ENCODE measurements at places on chromosomes 16 and 17.

- peak; percentile 13 for DNase-seq
These were observed 6.3 kb upstream of the GGA2 start for GRCh38 chr16:23516366-23517137.

GRCh38 chr17:21020622-21021021 is 22.2 kb downstream of the USP22 start:
- DNase-seq = no peak

GRCh38 chr16:83742124-83742899 is 65.5 kb upstream of the HSBP1 start:
- DNase-seq = no peak

GRCh38 chr16:65012357-65012756 is 109.5 kb downstream of the CDH11 start:
- no peak for DNase-seq

DNA sequence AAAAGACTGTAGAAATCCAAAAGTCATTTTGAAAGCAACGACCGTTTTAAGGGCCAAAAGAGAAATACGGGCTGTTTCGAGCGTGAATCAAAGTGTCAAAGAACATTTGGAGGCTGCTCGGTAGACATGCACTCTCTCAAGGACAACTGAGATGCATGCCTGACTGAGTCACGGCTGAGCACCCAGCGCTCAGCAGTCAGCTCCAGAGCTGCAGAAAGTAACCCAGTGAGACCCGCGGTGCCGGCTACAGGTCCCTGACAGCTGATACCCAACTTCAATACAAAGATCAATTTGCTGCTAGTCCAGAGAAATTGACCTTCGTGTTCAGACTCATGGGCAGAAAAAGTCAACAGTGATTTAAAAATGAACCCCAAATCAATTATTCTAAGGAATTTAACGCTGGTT is 214.9 kb downstream of the STX8 start:
- DNase-seq = no peak

GRCh38 chr16:10745841-10746240 is 2.2 kb downstream of the NUBP1 start:
- no peak for DNase-seq

DNA sequence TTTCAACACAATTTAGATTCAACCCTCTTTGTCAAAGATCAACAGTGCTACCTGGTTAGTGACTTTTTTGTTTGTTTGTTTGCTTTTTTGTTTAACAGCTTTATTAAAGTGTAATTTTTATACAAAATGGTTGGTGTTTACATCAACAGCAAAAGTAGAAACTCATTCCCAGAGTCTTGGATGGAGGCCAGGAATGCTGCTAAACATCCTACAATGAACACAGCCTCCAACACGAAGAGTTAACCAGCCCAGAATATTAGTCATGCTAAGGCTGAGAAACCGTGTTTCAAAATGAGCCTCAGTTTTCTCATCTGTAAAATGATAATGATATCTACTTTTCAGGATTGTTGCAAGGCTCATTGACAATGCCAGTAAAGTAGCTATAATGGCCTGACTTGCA is 211.0 kb upstream of the MAF start:
- no peak for DNase-seq

DNA sequence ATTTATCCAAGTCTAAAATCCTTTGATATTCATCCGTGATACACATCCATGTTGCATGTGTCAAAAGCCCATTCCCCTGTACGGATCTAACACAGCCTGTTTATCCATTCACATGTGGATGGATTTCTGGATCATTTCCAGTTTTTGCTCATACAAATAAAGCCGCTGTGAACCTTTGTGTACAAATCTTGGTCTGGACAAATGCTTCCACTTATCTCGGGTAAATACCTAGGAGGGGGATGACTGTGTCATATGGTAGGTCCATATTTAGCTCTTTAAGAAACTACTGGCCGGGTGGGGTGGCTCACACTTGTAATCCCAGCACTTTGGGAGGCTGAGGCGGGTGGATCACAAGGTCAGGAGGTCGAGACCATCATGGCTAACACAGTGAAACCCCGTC is 6.3 kb upstream of the TBCD start:
- DNase-seq = peak; percentile 82

GRCh38 chr16:75288181-75288580 is 36.8 kb upstream of the BCAR1 start:
- no peak for DNase-seq

DNA sequence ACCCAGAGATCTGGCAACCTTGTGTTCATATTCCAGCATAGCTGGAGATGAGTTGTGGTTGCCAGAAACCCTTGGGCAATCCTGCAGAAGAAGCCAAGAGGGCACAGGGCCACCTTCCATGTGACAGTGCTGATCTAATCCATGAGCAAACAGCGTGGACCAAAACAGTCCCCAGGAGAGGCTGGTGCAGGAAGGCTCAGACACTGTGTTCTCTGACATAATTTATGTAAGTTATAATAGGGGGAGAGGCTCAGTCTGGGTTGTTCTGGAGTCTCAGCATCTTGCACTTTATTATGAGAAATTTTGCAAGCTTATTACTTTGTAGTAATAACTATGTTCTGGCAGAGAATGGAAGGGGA is 273.9 kb downstream of the HAPSTR1 start:
- peak; percentile 68 for DNase-seq

DNA sequence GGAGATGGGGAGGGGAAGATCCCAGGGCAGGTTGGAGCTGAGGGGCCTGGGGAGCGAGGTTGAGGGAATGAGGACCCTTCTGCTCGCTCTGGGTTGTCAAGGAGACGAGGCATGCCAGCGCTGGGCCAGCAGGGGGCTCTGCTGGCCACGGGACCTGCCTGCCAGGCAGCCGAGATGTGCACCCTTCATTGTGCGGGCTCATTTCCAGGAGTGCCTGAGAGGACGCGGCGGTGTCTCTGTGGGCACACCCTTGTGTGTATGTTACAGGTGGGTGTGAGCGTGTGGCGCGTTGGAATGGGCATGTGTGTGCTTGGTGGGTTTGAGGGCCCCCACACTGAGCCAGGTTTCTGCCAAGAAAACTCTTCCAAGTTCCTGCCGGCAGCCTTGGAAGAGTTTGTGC is 15.9 kb downstream of the ARHGAP23 start:
- DNase-seq = peak; percentile 86

- DNase-seq = no peak
These were observed 21.9 kb downstream of the GJD3 start for GRCh38 chr17:40342504-40343218.

DNA sequence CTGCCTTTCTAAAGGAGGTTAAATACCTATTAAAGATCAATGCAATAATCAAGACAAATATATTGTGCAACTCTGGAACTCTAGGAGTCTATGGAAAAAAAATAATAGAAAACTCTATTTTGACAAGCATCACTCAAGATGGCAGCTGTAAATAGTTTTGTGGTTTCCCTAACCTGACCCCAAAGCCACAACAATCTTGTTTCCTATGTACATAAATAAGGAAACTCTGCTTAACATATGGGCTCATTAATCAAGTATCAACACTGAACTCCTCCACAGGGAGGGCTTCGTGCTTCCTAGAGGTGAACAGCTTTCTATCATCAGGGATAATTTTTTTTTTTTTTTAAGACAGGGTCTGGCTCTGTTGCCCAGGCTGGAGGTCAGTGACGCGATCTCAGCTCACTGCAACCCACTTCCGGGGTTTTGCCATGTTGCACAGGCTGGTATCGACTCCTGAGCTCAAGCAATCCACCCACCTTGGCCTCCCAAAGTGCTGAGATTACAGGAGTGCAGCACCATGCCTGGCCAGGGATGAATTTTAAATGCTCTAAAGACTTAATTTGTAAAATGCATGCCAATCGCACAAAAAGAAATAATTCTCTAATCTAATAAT is 42.5 kb downstream of the ARHGAP17 start:
- DNase-seq = no peak

DNA sequence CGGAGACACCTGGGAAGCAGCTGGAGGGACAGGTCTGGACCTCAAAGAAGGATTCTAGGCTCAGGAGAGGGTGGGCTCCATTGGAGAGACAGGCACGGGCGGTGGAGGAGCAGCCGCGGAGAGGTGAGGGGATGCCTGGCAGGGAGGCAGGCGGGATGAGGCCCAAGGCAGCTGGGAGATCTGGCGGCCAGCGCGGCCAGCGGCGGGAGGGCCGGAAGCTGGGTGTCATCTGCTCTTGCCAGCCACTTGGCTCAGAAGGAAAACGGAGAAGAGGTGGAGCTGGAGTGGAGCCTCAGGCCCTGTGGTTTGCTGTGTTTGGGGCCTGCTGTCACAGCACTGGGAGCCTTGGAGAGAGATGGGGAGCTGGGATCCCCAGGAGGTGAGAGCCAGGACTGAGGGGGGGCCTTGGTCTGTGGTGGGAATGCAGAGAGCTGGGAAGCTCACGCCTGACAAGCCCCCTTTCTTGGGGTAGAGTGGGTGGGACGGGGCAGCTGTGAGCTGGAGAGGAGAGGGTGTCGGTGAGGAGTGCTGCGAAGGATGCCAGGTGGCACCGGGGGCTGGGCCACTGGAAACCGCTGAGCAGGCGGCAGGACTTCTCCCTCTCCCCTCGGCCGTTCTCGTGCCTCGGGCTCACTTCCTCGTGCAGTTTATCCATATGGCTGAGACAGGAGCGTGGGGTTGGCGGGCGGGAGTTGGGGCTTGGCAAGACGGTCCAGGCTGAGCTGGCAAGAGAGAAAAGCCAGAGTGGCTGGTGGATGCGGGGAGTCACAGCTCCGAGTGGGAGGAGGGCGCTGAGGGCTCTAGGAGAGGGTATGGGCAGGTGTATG is 8.0 kb downstream of the TBC1D24 start:
- DNase-seq = peak; percentile 31

- DNase-seq = no peak
These were observed 5.9 kb upstream of the COL1A1 start for GRCh38 chr17:50207315-50207714.

DNA sequence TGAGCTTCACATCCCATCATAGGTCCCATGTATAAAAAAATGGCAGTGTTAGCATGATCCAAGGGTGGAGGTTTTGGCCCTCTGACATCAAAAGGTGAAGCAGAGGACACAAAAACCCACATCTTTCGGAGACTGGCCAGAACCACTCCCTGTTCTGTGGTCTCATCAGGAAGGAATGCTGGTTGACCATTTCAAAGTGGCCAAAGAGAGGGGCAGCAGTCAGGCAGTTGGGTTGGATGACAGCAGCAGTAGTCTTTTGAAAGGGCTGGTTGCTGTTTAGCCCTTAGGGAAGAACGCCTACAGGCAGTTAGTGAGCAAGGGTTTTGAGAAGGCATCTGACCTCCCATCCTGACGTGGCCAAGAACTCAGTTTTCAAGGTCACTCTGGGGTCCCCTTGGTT is 40.5 kb downstream of the LCMT1 start:
- no peak for DNase-seq

DNA sequence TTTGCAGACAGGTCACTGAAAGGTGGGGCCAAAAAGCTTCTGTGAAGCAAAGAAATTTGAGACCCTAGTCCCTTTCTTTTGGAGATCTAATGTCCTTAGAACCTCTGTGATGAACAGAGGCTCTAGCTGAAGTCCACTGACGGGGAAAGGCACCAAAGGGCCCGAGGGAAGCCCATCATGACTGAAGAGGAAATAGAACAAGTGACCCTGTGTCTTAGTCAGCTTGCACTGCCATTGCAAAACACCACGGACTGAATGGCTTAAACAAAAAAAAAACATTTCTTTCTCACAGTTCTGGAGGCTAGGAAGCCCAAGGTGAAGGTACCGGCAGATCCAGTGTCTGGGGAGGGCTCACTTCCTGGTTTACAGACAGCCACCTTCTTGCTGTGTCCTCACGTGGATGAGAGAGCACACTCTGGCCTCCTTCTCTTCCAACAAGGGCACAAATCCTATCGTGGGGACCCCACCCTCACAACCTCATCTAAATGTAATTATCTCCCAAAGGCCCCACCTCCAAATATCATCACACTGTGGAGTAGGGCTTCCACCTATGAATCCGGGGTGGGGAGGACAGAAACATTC is 24.3 kb upstream of the ASGR2 start:
- no peak for DNase-seq

DNA sequence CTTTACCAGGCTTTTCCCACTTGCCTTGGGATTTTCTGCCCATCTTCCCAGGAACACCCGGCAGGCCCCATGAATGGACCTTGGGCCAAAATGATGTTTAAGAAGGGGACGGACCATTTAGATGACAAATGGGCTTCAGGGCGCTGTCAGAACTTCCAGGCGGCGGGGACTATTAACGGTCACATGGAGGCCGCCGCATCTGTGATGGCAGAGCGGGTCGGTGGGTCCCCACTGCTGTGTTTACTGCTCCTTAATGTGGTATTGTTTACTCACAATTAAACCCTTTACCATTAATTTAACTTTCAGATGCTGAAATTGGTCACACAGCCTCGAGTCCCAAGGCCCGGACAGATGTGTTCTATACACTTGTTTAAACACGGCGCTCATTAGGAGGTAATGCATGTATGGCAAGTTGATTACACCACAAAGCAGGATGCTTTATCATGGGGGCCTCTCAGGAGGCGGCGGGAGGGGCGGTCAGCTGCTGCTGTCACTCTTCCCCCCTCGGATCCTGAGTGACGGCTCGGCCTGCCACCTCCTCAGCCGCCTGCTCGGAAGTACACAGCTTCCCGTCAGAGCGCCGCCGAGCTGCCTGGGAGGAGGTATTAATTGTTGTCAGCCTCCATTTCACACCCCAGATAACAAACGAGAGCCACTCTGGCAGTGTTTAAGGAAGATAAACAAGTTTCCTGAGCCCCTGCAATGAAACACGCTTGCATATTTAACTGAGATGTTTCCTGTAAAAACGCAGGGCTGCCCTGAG is 83.9 kb upstream of the IRX3 start:
- peak; percentile 89 for DNase-seq

GRCh38 chr17:82645516-82645915 is 2.7 kb downstream of the WDR45B start:
- no peak for DNase-seq

GRCh38 chr17:80872501-80873306 is 118.9 kb upstream of the CHMP6 start:
- peak; percentile 59 for DNase-seq

DNA sequence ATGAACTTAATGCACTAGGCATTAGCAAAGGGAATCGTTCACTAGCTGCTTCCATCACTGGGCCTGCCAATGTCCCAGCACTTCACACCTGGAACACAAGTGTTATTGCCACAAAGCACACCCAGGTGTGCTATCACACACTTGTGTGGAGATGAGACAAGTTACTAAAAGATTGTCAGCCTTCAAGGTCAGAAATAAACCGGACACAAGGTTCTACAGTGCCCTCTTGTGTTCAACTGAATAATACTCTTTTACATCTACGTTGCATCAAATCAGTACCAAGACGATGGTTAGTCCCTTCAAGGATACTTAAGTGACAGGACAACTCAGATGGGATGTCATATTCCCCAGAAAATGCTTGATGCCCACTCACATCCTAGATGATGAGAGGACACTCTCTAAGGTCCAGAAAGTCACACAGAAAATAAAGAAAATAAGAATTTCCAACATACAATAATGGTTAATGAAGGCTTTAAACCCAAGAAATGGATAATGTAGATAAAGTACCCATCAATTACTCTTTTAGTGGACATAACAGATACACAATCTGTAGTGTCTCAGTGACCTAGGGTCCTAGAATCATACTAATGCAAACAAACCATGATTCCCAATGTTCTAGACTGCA is 16.4 kb upstream of the GLG1 start:
- peak; percentile 22 for DNase-seq
